ENCODE measurements at places on chromosomes 5 and 9. TPM values are rescaled to one million over a fixed set of nuclear protein-coding genes. Genes with fewer than 3 reads are reported as not detected.

DNA sequence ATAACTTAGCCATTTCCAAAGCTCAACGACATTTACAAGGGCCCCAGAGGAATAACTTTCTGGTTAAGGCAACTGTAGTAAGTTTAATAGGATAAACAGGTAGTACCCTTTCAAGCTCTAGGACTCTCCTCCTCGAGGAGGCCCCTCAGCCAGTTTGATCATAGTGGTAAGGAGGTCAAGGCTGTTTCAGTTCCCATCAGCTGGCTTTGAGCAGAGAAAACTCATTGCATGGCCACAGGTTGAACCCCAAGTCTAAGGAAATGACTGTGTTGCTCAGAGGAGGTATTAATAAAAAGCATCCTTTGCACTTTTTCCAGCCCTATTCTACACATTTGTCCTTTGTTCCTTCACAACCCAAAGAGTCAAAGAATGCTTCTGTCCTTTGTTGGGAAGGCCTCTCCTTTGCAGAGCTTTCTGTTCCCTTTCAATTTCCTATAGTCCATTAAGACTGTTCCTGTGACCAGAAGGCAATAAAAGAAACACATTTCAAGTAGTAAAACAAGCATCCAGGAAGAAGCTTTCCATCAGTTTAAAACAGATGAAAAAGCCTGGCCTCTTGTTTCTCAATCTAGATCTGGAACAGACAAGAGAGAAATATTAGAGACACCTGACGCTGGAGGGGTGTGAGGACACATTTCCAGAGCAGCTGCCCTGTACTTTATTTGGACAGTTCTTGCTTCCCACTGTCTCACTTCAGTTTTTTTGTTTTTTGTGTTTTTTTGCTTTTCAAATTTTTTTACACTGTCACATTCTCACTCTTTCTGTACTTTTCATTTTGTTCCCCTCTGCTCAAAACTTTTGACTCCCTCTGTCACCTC, 54.1 kb downstream of the PRRC1 start:
- DNase-seq, result no peak

DNA sequence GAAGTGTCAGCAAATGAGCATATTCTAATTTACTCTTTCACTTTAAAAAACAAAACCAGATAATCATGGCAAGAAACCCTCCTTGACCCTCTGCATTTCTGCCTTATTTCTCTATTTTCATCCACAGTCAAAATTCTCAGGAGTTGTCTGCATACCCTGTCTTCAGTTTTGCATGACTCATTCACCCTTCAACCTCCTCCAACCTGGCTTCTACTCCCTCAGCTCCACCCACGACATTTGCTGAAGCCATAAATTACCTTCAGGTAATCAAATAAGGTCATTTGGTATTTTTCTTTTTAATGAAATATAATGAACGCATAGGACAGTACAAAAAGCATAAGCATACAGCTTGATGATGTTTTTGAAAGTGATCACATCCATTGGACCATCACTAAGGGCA, 27.8 kb upstream of the SH3GL2 start:
- no peak for DNase-seq

DNA sequence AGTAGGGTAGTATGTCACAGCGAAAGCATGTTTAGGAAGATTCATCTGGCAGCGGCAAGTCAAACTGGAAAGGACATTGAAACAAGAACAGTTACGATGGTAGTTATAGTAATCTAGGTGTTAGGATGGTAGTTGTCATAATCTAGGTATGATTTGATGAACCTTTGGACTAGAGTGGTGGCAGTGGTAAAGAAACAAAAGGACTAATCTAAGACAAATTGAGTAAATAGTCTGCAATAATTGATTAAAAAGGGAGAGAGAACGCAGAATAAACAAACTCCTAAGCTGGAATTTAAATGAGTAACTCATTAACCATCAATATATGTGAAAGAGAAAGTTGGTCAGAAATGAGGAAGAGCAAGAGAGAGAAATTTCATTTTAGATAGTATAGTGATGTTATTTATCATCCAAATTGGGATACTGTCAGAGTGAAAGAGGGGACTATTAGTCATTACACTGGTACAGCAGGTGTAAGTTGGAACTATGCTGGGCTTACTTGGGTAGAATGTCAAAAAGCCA, 56.8 kb downstream of the MTREX start:
- DNase-seq, result no peak

Gene MEGF9
- 20.9 TPM for polyA plus RNA-seq

- DNase-seq, result no peak
Measured at GRCh38 chr5:176748967-176749935, 61.1 kb upstream of the UNC5A start.

GRCh38 chr9:16555802-16556201, 314.7 kb downstream of the BNC2 start:
- DNase-seq, result no peak

GRCh38 chr9:36162211-36162738, 6.9 kb upstream of the CCIN start:
- DNase-seq, result no peak

DNA sequence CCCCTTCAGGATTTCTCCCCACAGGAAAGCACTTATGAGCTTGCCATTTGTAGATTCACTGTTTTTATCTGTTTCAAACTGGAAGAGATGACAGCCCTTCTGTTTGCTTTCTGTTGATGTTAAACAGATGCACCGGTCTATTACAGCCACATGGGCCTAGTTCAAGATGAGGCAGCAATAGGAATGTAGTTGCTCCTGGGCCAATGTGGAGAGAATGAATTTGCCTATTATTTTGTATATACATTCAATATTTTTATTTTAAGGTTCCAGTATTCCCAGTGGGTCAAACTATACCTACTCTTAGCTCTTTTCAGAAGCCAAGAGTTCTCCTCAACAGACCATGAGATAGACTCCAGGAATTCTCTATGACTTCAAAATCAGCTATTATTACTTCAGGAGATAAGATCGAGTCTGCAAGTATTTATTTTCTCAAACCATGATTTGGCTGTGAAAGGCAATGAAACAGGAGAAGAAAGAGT, 461.6 kb downstream of the RASEF start:
- no peak for DNase-seq

GRCh38 chr9:95592931-95593330, 76.2 kb upstream of the PTCH1 start:
- no peak for DNase-seq

Gene CREBRF
- polyA plus RNA-seq, result 21.5 TPM

Gene PALM2AKAP2
- 9.9 TPM for polyA plus RNA-seq

- no peak for DNase-seq
Measured at GRCh38 chr9:95090871-95091577, 226.5 kb downstream of the FANCC start.

Gene GZMA
- polyA plus RNA-seq, result 1.1 TPM

Gene CDHR2
- polyA plus RNA-seq, result 20.2 TPM

- no peak for DNase-seq
Measured at GRCh38 chr9:83754383-83754977, 46.7 kb upstream of the UBQLN1 start.

GRCh38 chr5:59917121-59917520, 23.6 kb upstream of the PDE4D start:
- DNase-seq, result no peak

Gene GLDC
- polyA plus RNA-seq, result 24.1 TPM

- DNase-seq, result no peak
Measured at GRCh38 chr5:170108266-170108785, 2.6 kb downstream of the FOXI1 start.

- no peak for DNase-seq
Measured at GRCh38 chr9:93955111-93955980, at the start of gene BARX1. Gene BARX1, minus strand, starts transcription at chr9:93955355. Its CDS starts 209 bp downstream, at chr9:93955146.

DNA sequence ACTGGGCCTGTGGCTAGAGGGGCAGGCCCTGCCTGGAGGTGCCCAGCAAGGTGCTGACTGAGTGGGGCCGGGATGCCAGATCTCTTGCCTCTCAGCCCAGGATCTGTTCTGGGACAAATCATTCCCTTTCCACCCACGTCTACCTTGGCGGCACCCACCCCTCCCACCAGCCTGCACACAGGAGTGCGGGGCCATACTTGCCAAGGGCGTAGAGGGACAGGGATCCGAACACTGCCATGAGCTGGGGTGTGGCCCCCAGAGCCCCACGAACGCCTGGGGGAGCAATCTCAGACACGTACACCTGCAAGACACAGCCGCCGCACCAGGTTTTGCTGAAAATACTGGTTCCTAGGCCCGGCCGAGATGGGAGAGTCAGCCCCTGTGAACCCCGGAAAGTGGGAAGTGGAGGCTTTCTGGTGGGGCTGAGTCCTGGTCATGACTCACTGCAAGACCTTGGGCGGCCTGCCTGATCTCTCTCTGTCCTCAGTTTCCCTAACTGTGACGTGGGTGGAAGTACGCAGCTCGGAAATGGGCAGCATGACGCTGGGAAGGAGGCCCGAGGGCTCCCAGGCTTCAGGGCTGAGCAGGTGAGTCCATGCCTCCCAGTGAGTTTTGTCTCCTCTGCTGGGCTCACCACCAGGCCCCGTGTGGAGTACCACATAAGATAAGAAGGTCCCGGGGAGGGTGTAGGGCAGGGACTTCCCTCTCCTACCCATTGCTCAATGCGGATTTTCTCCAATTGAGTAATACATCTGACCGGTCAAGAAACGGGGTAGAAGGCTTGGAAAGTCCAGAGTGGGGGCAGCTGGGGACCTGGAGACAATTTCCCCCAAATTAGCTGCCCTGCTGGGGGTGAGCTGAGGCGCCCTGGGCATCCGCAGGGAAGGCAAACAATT, 2.6 kb downstream of the SLC2A6 start:
- DNase-seq, result no peak

DNA sequence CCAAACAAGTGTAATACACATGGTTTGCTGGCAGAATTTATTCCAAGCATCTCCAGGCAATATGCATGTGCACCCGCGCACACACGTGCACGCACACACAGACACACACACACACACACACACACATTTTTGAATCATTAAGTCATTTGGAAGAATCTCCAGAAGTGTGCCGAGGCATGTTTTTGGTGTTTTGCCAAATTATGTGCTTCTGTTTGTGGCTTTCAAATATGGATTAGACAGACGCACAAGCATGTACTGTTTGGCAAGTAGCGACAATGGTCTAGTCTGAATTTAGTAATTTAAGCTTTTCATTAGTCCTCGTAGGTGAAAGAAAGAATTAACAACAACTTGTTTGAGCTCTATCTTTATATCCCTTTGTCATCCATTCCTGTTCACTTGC, 36.7 kb downstream of the NFIB start:
- no peak for DNase-seq

DNA sequence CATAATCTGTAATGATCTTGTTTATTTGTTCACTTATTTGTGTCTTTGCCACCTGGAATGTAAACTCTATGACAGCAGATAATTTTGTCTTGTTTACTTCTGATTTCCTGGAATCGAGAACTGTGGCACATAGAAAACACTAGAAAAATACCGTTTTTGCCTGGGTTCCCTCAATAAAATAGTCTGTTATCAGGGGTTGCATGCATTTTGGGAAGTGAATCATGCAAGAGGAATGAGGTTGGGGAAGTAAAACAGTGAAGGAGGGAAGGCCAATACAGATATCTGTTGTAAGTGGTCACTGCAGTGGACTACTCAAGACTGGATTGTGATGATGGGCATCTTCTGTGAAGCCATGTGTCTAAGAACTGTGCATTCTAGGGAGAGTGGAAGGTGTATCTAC, 45.2 kb upstream of the IL6ST start:
- no peak for DNase-seq

DNA sequence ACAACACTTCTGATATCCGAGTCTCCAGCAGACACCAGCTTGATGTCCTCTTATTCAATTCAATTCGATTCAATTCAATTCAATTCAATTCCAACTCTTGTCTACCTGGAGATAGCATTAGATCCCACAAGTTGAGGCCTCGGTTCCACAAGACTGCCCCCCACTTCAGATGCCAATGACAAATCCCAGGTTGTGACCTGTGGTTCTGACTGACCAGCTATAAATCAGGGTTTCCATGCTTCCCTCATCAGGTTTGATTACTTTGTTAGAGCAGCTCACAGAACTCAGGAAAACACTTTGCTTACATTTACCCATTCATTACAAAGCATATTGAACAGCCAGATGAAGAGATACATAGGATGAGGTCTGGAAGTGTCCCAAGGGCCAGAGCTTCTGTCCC, 82.6 kb downstream of the ALDH7A1 start:
- no peak for DNase-seq

DNA sequence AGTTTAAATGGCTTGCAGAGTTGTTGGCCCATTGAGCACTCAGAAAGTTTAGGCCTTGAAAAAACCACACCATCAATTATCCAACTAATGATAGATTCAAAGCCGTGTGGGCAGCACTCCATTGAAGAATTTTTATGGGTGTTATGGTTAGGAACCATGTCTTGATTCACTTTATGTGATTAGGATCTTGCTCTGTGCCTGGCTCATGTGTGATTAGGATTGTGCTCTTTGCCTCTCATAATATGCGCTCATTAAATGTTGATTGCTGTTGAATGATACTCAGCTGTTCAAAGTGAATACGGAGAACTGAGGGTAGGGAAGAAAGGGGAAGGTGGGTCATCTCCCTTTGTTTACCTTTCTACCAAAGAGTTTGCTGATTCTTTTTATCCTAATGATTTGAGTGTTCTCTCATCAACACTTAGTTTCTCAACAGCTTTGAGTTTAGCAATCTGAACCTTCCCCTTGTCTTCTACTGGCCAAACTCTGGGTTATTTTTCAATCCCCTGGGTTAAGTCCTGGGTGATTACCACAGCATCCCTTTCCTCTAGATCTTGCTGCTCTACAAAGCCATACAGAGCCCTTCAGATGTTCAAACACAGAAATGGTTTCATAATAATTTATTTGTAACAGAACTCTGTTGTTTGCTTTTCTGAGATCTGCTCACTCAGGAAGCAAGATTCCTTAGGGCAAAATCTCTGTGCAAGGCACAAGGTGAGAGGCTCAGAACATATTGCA, 668.8 kb upstream of the RGMB start:
- no peak for DNase-seq

Measured in right renal cortex interstitium (tissue), 3 donors.